Stimulated activated effector memory CD8-positive, alpha-beta T cell treated with anti-CD3 and anti-CD28 coated beads, Interleukin-12 subunit alpha, Interleukin-12 subunit beta, amount 100 ng/mL, for 72 hours (primary cell): ENCODE measurements at places on chromosomes 12 and 14.

DNA sequence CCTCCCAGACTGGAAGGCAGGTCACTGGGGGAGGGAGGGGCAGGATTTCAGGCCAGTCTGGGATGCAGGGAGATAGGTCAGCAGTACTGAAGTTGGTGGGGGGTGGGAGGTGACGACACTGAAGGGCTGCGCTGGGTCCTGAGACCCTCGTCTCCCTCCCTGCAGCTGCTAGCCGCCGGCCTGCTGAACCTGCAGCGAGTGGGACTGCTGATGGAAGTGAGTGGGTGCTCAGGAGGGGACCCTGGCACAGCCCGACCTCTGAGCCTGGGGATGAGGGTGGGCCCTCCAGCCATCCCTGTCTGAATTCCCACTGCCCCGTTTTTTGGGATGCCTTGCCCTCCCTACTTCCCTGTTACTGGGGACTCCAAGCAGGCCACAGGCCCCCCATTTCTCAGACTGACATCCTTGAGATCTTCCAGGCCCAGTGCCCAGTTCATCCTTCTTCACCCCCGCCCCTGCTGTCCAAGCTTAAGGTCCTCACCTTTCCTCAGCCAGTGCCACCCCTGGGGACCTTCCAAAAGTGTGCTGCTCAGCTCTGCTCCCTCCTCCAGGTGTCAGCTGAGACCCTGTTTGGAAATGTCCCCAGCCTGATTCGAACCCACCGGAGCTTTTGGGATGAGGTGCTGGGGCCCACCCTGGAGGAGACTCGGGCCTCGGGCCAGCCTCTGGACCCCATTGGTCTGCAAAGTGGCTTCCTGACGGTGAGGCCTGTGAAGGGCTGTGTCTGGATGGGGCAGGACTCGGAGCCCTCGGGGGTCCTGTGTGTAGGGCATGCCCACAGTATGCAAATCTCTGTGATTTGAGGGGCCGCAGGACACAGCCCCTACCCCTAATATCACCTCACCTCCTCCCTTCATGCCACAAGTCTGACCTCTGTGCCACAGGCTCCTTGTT is 5.5 kb downstream of the PLEKHG6 start:
- DNase-seq = no peak

DNA sequence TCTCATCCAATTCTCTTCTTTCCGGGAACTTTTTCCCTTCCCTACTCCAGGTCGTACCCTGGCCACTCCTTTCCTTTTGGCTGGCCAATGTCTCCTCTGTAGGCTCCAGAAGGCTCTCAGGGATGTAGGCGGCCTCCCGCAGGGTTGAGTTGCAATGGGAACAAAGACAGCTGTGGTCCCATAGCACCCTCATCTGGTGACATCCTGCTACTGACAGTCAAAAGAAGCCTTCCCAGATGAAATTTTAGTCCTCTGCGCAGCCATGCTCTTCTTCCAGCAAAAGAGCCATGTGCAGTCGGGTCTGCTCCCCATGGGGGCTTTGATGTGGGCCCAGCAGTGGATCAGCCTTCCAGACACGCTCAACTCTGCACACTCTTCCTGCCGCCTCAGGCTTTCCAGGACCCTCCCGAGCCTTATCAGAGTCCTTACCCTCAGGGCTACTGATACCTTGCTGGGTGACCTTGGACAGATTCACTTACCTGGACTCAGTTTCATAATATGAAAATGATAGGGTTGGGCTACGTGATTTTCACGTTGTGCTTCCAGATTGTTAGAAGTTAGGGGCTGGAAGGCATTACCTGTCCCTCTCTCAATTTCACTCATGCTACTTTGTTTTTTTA is 5.5 kb upstream of the CELA1 start:
- no peak for DNase-seq

DNA sequence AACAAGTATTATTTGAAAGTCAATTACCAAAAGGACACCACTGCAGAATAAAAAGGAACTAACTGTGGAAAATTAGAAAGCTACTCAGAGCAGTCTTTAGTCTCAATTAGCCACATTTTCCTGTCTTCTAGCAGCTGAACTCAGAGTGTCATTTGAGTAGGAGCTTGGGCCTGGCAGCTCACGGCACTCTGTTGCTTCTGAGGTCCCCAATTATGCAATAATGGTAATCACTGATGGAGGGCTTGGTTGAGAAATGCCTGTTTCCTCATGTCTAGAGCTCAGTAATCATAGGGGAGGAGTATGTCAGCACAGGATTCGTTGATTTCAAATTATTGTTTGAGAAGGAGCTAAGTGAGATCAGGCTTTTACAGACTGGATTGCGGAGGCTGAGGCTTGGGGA is 108.6 kb downstream of the VRK1 start:
- no peak for DNase-seq

DNA sequence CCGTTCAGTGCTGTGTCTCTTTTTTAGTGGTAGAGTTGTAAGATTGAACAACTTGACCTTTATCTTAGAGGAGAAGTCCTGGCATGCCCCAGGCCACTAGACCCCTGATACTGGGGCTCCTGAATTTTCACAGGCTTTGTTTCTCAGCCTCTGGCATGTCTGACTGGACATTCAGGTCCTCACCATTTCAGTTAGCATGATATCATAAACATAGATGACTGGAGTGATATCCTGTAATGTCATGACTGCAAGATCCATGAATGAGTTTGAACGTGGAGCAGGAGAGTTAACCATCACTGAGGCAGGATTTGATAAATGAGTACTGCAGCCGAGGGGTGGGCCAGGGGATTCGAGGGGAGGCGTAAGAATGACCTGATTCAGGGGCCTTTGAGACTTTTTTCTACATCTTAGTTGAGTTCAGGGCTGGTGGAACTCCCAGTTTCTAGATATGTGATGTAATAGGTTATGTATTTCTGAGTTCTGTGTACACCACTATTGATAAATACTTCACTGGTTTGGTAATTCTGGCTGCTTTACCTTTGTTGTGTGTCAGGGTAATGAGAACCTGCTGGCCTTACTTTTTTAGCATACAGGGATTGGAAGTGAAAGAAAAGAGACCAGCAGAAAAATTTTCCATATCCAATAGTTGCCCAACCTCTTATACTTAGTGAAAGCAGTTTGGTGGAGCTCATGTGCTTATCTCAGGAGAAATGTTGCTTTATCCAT is 217.0 kb downstream of the SYNE2 start:
- DNase-seq = no peak

GRCh38 chr12:32877601-32878459 is 18.7 kb downstream of the PKP2 start:
- DNase-seq = no peak

- no peak for DNase-seq
Measured at GRCh38 chr14:104246401-104247335, 108.3 kb downstream of the KIF26A start.

- no peak for DNase-seq
Measured at GRCh38 chr12:52360663-52361271, 6.5 kb downstream of the KRT85 start.

GRCh38 chr14:92247947-92248346 is 75.0 kb upstream of the SLC24A4 start:
- DNase-seq = no peak
